DND-41 (cell line): ENCODE measurements at places on chromosomes 7 and 10.

DNA sequence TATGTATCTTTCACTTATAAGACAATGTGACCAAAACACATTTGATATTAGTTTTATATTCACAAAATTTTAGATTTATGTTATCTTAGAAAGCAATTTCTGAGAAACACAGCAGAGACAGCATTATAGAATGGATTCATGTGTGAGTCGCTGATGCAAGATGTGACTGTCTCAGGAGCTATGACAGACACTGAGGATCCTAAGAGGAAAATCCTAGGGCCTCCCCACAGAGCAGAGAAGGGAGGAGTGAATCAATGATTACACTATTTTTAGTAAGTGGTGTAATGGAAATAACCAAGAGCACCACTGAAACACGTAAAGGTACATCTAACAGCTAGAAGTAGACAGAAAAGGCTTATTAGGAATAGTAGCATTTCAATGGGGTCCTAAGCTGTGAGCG lies 204.0 kb upstream of the PTN start:
- no peak for DNase-seq

DNA sequence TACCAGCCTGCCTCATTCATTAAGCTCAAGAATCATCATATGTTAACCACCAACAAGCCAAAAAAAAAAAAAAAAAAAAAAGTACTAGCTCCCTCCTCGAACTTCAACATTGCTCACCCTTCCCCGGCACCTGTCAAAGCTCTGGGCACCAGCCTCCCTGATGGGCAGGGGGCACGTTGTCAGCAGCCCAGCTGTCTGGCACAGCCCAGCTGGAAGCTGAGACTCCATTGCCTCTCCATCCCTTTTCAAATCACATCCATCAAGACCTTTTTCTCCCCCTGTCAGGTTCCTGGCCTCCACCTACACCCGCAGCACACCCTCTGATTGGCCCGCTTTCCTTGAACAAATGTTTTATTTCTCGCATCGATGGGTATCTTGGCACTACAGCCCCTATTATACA lies 913.3 kb upstream of the AUTS2 start:
- DNase-seq, result no peak

- no peak for DNase-seq
Measured at GRCh38 chr10:129244298-129244697, 222.7 kb upstream of the MGMT start.

GRCh38 chr7:1697499-1698125 lies 27.5 kb downstream of the ELFN1 start:
- no peak for DNase-seq

DNA sequence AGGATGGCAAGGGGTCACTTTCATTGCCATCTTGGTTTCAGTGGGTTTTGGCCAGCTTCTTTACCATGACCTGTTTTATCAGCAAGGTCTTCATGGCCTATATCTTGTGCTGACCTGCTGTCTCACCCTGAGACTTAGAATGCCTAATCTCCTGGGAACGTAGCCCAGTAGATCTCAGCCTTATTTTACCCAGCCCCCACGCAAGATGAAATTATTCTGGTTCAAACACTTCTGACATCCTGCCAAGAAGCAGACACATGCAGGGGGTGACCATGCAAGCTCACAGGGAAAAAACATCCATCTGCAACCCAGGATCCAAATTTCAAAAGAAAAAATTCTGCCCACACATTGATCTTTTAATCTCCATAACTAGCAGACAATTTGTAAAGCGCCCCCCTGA lies 88.4 kb upstream of the EEPD1 start:
- DNase-seq, result no peak

GRCh38 chr7:121167971-121168370 lies 160.8 kb upstream of the WNT16 start:
- no peak for DNase-seq

DNA sequence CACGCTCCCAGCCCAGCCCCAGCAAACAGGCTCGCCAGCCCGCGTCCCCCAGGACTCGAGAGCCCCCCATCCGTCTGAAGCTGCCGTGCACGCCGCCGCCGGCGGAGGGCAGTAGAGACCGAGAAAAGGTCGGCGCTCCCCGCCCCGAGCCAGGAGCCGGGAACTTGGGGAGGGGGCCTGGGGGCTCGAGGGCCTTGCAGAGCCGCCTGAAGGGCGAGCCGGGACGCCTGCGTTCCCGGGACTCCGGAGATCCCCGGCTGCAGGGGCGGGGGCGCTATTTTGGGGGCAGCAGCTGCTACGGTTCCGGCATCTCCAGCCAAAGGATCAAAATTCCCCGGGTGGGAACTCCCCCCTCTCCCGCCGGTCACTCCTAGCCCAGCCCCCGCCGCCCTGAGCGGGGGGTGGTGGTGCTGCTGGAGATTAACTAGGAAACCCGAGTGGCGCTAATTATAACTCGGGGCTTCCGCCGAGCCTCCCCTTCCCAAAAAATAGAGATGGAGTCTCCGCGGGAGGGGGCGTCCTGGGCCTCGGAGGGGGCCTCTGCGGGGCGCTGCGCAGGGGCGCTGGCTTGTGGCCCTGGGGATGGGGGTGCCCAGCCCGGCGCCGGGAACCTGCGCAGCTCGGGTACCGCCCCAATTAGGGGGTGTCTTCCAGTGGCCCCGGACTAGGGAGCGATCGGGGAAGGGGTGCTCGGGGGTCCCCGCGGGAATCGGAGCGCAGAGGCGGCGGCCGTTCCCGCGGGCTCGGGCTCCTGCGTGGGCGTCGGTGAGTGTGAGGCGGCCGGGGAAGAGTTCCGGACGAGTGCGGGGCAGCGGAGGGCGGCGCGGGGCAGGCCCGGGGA lies 608 bp downstream of the ACHE start:
- peak; percentile 55 for DNase-seq

DNA sequence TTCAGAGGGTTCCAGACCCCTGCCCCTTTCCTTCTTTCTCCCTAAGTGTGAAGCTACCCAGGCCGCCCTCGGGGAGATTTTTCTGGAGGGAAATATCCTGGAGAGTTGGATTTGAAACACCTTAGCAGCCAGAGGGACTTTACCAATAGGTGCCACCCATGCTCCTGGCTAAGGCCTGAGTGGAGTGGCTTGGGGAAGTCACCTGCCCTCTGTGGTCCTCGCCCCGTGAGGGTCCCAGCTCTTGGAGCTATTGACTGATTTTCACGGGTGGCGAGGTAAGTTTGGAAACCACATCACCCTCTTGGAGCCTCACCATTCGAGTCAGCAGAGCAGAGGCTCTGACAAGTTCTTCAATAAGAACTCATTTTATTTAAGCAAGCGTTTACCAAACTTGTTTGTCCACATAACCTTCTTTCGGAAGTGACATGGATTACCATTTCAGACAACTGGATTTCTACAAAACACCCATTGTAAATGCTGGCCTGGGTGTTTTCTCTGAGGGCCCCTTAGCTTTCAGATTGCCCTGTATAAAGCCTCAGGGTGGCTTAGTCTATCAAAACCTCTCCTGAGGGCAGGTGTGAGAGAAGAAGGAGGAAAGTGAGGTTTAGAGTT lies 20.4 kb downstream of the AQP1 start:
- no peak for DNase-seq

DNA sequence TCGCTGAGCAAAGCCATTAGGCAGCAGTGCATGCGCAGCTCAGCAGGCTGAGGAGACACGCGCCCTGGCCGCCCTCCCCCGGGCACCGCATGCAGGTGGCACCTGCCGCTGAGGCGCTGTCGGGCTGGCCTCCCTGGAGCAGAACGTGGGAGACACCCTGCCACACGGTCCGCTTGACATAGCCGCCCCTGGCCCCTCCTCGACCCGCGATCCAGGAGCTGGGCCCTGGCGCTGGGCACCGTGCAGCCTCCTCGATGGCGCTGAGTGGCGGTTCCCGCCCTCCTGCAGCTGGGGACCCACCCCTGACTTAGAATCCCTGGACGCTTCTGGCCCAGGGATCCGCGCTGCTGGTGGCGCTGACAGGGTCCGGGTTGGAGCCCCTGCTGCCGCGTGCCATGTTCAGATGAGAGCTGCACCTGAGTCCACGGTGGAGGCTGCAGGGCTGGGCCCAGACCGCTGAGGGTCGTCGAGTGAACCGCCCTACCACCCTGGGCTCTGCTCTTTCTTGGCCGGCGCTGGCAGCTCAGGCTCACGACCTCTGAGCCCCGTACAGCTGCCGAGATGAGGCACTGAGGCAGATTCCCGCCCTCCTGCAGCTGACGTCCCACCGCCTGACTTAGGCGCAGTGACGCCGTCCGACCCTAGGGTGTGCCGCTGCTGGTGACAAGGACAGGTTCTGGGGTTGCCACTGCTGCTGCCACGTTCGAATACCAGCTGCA lies 116.8 kb downstream of the OR13A1 start:
- DNase-seq, result no peak

DNA sequence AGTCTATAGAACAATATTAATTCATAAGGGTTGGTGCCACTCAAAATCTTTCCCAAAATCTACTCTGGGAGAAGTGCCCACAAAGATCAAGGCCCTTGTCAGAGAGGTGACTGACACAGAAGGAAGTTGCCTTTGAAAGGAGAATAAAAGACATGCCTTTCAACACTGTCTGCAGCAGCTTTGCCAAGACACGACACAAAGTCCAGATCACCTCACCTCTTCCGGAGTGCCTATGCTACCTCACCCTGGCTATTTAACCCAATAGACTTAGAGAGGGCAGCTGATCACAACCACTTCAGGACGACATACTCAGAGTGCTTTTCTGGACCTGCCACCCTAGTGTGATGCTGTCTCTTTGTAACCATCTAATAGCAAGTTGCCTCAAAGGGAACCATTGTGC lies 49.0 kb upstream of the YAE1 start:
- DNase-seq, result no peak

DNA sequence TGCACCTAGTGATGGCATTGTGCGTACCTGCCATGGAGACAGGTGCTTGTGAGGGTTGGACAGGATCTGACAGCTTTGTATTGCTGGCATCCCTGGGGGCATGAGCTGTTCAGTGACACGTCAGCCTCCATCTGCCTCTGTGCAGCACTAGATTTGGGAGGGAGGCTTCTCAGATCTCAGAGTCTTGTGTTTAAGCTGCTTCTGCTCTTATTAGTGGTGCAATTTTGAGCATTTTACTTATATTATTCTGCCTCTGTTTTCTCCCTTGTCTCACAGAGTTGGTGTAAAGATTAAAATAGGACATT lies 5.1 kb downstream of the ARHGAP22 start:
- DNase-seq, result no peak
